ENCODE measurements at places on chromosomes 7 and 10.

DNA sequence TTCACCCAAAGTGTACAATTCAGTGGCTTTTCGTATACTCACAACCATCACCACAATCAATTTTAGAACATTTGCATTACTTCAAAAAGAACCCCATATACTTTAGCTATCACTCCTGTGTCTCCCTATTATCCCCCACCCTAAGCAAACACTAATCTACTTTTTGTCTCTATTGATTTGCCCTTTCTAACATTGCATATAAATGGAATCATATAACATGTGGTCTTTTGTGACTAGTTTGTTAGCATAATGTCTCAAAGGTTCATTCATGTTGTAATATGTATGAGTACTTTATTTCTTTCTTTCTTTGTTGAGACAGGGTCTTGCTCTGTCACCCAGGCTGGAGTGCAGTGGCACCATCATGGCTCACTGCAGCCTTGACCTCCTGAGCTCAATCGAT is 21.0 kb upstream of the DNAJC12 start:
- no peak for DNase-seq

- DNase-seq: no peak
Observed at GRCh38 chr10:25820874-25821273, 113.2 kb upstream of the MYO3A start.

GRCh38 chr10:60517805-60518204 is 128.1 kb upstream of the ANK3 start:
- DNase-seq: no peak

DNA sequence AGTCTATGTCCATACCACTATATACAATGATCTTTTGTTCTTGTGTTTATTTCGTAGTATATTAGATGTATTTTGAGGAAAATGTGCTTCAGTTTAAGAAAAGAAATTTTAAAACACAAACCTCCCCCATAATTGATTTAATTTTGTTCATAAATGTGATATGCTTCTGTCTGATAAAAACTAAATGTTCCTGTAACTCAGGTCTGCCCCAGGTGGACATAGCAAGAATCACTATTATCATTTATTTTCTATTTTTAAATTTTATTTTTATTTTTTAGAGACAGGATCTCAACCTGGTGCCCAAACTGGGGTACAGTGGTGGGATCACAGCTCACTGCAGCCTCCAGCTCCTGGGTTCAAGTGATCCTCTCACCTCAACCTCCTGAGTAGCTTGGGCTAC is 43.2 kb downstream of the BEND7 start:
- no peak for DNase-seq

- DNase-seq: no peak
Observed at GRCh38 chr10:62243647-62243997, 25.0 kb downstream of the RTKN2 start.
